T-helper 22 cell (primary cell): ENCODE measurements at places on chromosomes 7 and 10.

DNA sequence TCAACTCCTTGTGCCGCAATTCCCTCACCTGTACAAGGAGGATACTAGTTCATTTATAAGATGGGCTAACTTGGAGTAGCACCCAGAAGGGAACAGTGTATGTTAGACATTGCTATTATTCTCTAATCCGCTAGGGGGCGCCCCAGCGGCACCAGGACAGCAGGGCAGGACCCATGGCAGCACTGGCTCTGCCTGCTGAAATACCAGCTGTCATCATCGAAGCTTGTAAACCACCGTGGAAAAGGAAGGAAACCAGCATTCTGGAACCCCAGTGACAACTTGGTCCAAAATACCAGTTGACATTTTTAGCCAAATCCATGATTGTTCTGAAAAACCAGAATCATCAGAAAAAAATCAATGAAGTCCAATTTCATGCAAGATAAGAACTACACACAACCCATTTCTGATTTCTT, 134.4 kb downstream of the ITGA8 start:
- DNase-seq = no peak

GRCh38 chr10:35650894-35651293, 8.8 kb upstream of the FZD8 start:
- no peak for DNase-seq

DNA sequence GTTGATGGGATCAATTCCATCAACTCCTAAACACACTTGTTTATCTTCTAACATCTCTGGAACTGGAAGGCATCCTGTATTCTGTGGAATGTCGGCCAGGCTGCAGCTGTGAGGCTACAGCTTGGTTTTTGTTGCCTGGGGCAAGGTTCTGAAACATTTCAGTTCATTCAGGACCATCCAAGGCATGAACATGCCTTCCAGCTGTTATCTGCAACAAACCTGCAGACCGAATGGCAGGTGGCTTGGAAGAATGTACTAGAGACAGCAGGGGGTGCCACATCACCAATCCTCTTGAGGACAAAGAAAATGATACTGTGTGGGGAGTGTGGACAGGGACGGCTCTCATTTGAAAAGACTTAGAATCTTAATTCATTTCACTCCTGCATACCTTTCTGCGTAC, 12.4 kb downstream of the PAPOLB start:
- DNase-seq = no peak

- no peak for DNase-seq
These were observed 66.6 kb upstream of the WNT16 start for GRCh38 chr7:121262221-121262620.

DNA sequence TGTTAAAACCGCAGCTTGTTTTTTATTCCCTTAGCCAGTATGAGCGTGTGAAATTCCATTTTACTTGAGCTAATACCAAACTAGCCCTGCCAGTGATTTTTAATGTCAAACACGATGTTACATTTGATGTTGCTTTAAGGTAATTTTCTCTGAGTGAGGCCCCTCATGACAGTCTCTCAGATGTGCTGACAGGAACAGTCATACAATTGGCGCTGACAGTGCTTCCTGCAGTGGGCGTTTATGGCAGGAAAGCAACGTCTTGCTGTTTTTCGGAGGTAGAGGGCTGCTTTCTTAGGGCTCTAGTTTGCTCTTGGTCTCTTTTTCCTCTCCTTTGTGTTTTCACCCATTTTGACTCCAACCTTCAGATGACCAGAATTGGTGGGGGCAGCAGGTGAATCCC, 19.3 kb downstream of the PON1 start:
- DNase-seq = no peak

GRCh38 chr10:116766837-116767634, 24.7 kb upstream of the HSPA12A start:
- no peak for DNase-seq

GRCh38 chr7:47614450-47614849, 32.5 kb upstream of the TNS3 start:
- no peak for DNase-seq

GRCh38 chr7:47190462-47190861, 391.4 kb downstream of the TNS3 start:
- DNase-seq = no peak

GRCh38 chr10:15491856-15492642, 121.0 kb upstream of the FAM171A1 start:
- no peak for DNase-seq

DNA sequence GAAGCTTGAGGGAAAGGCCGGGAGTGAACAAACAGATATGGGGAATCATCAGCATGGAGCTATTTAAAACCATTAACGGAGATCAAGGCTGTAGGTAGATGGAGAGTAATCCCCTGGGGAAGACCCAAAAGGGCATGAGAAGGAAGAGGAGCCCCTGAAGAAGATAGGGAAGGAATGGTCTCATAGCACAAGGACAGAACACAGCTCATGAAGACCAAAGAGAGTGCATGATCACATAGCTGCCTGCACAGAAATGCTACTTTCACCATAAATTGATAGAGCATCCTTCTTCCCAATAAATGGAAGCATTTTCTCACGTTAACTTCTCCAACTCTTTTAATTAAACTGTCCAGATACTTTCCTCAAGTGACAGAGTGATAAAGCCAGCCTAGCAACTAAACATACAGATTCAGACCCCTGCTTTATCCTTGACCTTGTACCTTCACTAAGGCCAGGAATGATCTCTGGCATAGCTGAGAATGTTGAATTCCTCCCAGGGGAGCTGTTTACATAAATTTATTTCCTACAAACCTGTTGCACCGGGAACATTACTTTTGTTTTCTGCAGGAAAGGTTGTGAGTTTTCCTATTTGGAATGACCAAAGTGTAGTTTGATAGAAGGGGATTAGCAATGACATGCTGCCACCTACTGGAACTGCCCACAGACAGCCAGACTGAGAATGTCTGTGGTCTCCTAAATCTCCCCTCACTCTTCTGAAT, 110.8 kb upstream of the LRGUK start:
- no peak for DNase-seq

GRCh38 chr10:47287365-47287802, 12.6 kb upstream of the GDF10 start:
- DNase-seq = no peak

DNA sequence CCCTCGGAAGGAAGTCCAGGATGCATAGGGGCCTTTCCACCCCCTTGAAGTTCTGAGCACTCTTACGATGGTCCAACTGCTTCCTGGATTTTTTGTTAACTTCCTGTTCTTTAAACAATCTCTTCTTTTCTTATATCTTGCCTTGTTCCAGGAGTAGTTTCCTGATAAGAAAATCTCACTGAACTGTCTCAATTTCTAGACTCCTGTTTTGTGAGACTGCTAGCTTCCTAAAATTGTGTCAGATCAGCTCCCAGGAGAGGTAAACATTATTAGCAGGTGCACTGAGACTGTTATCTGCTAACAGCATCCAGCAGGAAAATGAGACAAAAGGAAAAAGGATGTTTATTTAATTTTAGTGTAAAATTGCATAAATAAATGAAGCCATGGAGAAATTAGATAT, 106.2 kb upstream of the PITRM1 start:
- no peak for DNase-seq

DNA sequence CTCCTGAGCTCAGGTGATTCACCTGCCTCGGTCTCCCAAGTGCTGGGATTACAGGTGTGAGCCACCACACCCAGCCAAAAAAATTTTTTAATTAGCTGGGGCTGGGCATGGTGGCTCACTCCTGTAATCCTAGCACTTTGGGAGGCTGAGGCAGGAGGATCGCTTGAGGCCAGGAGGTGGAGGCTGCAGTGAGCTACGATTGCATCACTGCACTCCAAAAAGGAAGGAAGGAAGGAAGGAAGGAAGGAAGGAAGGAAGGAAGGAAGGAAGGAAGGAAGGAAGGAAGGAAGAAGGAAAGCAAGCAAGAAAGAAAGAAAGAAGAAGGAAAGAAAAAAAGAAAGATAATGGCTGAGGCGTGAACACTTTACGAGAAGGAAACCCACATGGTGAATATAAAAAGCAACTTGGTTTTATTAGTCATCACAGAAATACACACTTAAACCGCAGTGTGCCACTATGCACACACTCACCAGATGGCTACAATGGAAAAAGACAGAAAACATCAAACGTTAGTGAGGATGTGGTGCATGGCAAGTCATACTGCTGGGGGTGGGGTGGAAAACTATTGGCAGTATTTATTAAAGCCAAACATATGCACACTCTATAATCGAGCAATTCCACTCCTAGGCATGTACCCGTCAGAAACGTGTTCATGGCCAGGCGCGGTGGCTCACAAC, 4.4 kb upstream of the CCL26 start:
- peak; percentile 2 for DNase-seq

- DNase-seq = no peak
These were observed 139.1 kb downstream of the TRIL start for GRCh38 chr7:28818996-28819395.

- DNase-seq = no peak
These were observed 348.9 kb upstream of the NPSR1 start for GRCh38 chr7:34309116-34309515.

DNA sequence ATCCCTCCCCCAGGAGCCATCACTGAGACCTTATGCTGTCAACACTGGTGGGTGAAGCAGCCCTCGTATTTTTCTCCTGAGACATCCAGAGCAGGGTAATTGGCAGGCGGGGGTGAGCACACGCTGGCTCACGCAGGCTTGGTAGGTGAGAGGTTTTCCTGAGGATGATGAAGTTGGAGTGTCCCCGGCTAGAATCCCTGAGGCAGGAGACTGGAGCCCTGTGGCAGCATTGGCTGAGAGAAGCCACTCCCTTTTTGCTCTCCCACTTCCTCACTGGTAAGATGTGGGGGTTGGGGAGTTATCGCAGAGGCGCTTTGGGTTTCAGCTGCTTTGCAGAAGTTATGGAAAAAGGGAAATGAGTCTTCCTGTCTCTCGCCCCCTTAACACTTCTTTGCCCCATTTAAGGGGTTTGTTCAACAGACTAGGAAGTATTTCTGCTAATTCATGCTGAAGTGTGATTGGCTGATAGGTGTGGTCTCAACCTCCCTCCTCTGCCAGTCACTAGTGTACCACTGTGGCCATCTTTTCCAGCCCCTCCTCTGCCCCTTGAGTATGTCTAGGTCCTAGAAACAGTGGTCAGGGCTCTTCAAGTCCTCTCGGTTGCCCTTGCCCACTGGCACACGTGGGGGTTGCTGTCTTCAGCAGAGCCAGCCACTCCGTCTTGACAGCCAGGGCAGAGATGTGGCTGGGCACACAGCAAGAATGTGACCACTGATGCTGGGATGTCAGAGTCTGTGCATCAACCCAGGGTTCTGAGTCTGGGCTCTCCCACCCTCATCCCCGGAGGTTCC, 5.7 kb downstream of the ARPC1B start:
- no peak for DNase-seq

DNA sequence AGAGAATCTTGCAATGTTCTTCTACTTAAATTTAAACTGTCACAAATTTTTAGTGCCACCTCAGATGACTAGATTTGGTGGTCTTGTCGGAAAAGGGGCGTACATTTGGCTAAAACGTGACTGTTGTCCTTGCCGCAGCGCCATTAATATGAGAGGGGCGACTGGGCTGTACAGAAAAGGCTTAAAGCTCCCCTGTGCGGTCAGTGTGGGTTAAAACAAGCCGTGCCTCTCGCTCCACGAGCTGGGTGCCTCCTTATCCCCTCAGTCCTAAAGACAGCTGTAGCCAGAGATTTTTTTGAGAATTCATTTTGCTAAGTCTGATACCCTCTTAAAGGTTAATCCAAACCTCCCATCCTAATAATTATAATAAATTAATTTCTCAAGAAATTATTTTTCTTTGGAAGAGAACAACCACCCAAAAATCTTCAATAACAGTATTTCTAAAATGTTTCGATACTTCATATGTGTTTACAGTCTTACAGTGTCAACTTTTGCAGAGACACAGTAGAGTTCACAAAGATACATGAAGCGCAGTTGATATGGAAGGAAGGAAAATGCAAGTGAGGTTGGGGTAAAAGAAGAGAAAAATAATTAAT, 68.6 kb downstream of the C7orf25 start:
- no peak for DNase-seq

GRCh38 chr7:156232931-156233705, 407.5 kb upstream of the RNF32 start:
- no peak for DNase-seq

DNA sequence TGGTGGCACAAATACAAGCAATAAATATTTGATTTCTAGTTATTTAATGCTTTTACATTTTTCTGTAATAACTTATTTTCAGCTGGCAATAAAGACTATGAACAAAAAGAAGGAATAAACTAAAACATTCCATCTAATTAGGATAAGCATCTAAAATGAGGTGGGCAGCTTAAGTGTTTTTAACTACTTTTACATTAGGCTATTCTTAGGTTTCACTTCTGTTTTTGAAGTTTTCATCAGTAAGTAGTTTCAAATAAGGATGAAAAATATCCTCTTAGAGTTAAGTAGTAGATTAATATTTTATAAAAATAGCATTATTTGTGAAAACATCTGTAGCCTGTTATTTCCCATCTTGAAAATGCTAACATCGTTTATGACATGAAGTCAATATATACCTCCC, 15.9 kb downstream of the NT5C2 start:
- DNase-seq = no peak

DNA sequence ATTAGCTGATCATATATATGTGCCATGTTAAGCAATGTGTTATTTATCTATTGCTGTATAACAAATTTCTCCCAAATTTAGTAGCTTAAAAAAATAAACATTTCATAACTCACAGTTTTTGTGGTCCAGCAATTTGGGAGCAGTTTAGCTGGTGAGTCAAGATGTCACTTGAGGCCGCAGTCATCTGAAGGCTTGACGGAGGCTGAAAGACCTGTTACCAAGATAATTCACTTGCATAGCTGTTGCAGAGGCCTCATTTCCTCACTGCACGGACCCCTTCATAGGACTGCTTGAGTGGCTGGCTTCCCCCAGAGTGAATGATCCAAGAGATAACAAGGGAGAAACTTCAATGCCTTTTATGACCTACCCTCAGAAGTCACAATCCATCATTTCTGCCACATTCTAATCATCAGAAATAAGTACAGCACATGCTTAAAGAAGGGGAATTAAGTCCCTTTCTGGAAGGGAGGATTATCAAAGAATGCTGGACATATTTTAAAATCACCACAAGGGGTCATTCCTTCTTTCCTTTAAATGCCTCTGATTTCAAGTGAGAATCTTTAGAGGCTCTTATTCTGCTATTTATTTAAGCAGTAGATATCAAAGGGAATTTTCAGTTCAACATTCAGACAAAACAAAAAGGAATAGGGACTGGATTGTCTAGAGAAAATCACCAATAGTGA, 10.5 kb upstream of the SRPK2 start:
- no peak for DNase-seq

DNA sequence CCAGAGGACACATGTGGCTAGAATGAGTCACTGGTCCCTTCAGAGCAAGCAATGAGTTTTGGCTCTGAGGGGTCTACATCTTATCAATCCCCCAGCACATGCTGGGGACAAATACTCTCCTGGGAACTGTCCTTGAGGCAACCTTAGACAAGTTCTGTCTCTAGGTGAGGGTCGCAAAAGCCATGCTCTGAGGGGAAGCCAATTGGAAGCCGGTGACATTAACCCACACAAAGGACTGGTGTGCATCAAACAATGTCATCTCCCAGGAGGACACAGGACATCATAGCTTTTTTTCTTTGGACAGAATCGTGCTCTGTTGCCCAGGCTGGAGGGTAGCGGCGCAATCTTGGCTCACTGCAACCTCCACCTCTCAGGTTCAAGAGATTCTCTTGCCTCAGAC, 111.6 kb upstream of the ZNF722 start:
- no peak for DNase-seq

GRCh38 chr7:17545348-17545747, 246.9 kb downstream of the AHR start:
- DNase-seq = no peak

- DNase-seq = no peak
These were observed 259.0 kb downstream of the PHTF2 start for GRCh38 chr7:78057571-78057970.
